ENCODE measurements at places on chromosomes 12 and 14.

DNA sequence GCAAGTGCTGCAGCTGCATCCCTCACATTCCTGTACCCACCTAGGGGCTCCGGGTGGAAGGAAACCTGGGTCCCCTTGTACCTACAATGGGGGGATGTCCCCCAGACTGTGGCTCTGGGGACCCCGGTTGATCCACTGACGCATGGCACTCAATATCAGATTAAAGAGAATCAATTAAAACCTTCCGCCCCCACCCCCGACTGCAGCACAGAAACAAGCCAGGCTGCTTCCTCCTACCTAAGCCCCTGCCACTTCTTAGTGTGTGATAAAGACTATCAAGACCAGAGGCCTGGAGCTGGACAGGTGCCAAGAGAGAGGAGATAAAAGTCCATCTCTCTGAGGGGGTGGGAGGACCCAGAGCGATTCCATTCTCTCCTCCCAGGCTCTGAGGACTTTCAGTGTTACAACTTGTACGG is 28.2 kb upstream of the RPLP0 start:
- no peak for DNase-seq

GRCh38 chr14:105152794-105153241 is 15.8 kb downstream of the JAG2 start:
- no peak for DNase-seq

GRCh38 chr14:69685716-69686115 is 74.3 kb downstream of the SUSD6 start:
- no peak for DNase-seq

DNA sequence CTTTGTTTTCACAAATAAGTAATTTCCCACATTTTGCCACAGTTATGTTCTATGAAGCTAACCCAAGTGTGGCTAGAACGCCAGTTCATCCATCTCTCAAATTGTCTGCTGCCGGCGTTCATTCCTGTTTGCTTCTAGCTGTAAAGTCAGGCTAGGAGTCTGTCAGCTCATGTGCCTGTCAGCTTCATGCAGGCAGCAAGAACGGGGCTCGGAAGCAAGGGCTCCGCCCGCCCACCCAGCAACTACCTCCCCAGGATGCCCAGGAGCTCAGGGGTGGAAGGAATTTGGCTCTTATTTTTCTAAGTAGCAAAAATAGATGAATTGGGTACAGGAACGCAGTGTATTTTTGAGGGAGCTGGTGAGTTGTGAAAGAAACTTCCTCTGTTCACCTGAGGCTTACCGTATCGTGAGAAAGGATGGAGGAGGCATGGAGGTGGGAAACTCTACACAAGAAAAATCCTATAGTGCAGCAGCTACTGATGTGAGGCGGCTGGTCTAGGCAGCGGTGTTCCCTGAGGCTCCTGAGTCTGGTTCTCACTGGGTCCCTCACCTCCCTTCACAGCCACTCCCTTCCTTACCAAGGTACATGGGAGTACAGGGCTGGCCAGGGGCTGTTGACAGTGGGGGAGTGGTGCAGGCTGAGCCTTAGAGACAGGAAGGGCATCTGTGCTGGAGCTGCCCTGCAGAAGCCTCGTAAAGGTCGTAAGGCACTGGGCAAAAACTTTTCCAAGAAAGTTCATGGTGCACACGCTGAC is 54.5 kb upstream of the AMN start:
- no peak for DNase-seq

DNA sequence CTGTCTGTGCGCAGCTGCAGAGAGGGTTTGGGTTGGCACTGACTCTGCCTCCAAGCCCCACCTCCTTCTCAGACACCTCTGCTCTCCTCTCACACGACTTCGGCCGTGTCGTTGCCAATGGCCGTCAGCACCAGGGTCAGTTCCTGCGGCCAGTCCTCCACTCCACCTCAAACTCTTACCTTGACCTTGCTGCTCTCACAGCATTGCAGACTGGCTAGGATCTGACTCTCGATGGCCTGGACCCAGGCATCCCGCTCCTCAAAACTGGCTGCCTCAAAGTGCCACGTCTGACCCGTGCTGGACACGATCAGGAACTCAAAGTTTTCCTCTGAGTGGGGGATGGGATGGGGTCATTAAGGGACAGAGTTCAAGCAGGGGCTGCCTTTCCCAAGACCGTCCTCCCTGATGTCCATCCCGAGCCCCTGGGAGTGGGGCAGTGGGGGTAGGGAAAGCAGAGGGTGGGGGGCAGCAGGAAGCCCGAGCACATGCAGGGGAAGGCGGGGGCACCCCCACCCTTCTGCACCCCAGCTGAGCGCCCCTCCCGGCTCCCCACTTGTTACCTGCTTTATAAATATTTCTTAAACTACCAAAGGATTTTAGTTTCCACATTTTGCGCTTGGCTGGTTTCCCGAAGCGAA is 10.7 kb downstream of the AGAP2 start:
- no peak for DNase-seq

DNA sequence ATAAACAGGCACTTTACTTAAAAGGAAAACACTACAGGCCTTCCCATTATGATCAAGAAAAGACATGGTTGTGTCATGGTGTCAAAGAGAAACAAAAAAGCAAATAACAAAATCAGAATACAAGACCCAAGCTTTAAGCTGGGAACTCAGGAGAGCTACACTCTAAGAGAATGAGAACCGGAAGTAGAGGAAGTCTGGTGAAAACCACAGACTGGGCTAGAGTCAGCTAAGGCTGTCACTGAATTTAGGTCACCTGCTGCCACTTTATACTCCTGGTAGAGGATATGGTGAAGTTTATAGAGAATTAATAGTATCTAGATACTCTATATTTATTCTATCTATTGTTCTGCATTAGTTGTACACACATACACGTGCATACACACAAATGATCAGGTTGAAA is 971.7 kb downstream of the FLRT2 start:
- no peak for DNase-seq

- no peak for DNase-seq
Measured at GRCh38 chr14:41986700-41987099, 380.0 kb downstream of the LRFN5 start.
